LHCN-M2 (cell line): ENCODE measurements at places on chromosomes 3 and 15.

DNA sequence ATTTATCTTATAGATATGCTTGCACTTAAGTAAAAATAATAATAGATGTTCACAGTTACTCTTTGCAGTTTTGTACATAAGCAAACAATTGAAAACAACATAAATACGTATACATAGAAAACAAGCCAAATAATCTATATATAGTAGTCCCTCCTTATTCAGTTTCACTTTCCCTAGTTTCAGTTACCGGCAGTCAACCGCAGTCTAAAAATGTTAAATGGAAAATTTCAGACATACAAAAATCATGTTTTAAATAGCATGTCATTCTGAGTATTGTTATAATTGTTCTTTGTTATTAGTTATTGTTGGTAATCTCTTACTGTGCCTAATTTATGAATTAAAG, 262.0 kb downstream of the CGGBP1 start:
- no peak for DNase-seq

GRCh38 chr15:66707310-66708082, 5.5 kb downstream of the SMAD6 start:
- no peak for DNase-seq

DNA sequence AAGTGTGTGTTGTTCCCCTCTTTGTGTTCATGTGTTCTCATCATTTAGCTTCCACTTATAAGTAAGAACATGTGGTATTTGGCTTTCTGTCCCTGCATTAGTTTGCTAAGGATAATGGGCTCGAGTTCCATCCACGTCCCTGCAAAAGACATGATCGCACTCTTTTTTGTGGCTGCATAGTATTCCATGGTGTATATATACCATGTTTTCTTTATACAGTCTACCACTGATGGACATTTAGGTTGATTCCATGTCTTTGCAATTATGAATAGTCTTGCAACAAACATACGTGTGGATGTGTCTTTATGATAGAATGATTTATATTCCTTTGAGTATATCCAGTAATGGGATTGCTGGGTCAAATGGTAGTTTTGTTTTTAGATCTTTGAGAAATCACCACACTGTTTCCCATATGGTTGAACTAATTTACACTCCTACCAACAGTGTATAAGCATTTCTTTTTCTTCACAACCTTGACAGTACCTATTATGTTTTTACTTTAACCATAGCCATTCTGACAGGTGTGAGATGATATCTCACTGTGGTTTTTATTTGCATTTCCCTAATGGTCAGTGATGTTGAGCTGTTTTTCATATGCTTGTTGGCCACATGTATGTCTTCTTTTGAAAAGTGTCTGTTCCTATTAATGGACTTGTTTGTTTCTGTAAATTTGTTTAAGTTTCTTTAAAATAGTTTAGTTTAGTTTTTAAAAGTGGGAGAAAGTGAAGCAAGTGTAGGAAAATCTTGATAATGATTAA, 21.9 kb upstream of the SLC30A4 start:
- no peak for DNase-seq

DNA sequence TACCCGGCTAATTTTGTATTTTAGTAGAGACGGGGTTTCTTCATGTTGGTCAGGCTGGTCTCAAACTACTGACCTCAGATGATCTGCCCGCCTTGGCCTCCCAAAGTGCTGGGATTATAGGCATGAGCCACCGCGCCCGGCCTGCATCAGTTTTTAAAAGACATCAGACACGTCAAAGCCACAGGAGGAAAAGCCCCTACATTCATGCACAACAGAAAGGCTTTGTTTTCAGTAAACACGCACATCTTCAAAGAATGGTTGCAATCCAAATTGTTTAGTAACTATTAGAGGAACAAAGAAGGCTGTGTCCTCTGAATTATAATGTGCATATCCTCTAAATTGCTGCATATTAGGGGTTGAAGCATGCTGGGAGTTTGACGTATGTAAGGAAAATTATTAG, 53.3 kb downstream of the BTD start:
- no peak for DNase-seq

- no peak for DNase-seq
Measured at GRCh38 chr3:195752066-195752465, 31.3 kb downstream of the MUC20 start.

DNA sequence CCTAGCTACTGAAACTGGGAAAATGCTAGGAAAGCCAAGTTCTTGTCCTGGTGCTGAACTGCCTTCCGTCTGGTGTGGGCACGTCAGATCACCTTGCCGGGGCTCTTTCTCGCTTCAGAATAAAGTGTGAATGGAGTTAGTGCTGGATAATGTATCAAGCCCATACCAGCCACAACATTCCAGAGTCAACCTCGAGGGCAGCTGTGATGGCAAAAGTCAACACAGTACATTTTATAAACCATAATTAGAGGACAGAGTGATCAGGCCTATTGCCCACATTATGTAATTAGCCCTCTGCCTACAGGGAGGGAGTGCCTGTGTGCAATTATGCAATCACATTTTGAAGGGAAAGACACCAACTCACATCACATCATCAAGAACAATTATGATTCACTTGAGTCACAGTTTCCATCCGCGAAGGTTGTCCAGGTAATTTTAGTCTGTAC, 165.2 kb downstream of the RORA start:
- no peak for DNase-seq

GRCh38 chr3:131222599-131222998, 159.0 kb upstream of the NUDT16 start:
- no peak for DNase-seq

GRCh38 chr15:23503576-23503975, 56.5 kb upstream of the GOLGA6L2 start:
- DNase-seq, result no peak

DNA sequence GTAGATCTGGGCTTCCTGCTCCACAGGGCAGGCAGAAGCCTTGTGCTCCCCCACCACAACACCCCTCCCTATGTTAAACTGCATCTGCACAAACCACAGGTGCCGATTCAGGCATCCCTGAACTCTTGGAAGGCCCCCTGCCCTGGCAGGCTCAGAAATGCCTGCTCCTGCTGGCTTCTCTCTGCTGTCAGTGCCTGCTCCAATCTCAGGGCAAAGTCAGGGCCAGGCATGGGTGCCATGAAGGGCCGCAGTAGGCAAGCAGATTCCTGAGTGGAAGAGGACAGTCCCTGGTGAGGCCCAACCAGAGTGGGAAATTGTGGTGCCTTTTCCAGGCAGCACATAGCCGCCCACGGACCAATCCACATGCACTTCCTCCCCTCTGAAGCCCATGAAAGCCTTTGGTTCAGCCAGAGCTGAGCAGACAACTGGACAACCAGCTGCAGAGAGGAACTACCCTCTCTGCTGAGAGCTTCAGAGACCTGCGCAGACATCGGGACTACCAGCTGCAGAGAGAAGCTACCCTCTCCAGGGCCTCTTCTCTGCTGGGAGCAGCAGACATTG, 13.6 kb downstream of the PRR20G start:
- no peak for DNase-seq

DNA sequence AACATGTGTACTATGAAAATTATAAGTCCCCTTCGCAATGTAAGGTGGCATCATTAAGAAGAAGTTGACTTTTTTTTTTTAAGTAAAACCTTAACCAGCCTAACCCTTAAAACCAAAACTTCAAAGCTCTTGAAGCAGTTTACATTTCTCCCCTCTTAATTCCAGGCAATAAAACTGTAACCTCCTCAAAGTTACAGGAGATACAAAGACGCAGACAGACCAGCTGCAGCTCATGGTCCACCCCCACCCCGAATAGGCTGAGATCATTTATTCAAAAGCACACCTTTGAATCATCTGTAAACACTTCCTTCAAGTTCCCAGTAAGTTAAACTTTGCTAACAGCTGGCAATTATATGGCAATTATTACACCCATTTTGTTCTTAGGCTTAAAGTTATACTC, 414.5 kb downstream of the ERC2 start:
- no peak for DNase-seq

GRCh38 chr15:47135267-47135666, 582.0 kb upstream of the SEMA6D start:
- no peak for DNase-seq

GRCh38 chr3:49471856-49472495, 1.9 kb downstream of the DAG1 start:
- DNase-seq, result peak; percentile 42

DNA sequence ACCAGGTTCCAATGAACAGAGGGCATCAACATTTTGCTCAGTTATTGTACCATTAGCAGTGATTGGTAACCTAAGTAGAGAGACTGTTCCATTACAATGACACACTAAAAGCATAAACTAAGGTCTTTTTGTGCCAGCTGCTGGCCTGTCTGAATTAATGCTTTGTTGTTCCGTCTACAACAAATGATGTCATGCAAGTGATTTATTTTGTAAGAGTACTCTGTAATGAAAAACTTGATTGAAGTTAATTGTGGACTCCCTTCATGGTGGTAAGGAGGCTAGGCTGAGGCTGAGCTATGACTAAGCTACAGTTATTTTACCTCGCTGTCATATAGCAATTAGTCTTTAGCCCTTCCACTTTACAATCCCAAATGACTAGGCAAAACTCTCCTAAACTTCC, 23.2 kb downstream of the RCN2 start:
- no peak for DNase-seq

- no peak for DNase-seq
Measured at GRCh38 chr3:13553686-13554085, 4.8 kb downstream of the FBLN2 start.
